ENCODE measurements at places on chromosomes 6 and 20. TPM values are rescaled to one million over a fixed set of nuclear protein-coding genes. Genes with fewer than 3 reads are reported as not detected.

CYP39A1 gene
- total RNA-seq, result not detected

SLC2A10 gene
- not detected for total RNA-seq

DNA sequence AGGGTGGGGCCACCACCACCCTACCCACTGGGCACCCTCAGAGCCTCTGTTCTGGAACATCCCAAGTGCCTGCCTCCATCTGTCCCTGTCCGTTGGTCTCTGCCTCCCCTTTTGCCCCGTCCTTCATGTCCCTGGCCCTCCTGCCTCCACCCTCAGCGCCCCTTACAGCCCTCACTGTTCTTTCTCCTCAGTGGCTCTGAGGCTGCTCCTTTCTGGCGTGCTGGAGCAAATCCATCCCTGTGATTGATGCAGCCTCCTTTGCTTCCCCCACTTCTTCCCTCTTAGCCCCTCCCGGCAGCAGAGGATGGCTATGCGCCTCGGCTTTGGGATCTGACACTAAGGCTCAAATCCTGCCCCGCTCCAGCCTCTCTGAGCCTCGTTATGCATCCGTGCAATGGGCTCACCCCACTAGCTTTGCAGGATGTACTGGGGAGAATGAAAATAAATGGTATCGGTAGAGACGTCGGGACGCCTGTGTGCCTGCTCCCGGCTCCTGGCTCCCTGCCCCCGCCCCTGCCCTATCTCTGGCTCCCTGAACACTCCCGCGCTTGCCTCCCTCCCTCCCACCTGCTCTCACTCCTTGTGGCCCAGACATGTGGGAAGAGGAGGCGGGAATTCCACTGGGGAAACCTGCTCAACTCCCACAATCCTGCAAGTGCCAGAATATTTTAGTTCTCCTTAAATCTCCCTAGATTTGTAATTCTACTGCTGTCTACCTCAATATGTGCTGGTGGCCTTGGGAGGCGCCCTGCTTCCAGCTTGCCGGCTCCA lies 13.1 kb downstream of the VSTM2L start:
- no peak for DNase-seq

GRCh38 chr6:1403851-1404712 lies 14.7 kb downstream of the FOXF2 start:
- no peak for DNase-seq

- DNase-seq, result no peak
Measured at GRCh38 chr6:70371454-70372105, 41.7 kb upstream of the FAM135A start.

- DNase-seq, result no peak
Measured at GRCh38 chr20:1637755-1638154, 17.9 kb upstream of the SIRPB1 start.

- DNase-seq, result no peak
Measured at GRCh38 chr6:52900536-52900935, 9.0 kb downstream of the GSTA3 start.

DNA sequence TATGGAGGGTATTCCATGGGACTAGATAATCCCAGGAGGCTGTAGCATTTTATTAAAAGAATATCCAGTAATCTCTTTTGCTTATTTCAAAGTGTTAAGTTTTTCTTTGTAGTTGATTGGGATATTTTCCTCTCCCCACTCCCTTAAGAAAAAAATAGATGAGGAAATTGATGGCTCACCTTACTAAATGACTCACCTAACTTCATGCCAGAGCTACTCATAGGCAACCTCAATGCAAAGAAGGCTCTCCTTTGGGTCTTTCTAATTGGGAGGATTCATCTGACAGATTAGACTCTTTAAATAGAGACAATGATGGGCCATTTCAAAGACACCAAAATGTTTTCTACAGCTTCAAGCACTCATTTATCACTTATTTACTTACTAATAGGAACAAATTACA lies 528.5 kb upstream of the BTBD3 start:
- no peak for DNase-seq

DNA sequence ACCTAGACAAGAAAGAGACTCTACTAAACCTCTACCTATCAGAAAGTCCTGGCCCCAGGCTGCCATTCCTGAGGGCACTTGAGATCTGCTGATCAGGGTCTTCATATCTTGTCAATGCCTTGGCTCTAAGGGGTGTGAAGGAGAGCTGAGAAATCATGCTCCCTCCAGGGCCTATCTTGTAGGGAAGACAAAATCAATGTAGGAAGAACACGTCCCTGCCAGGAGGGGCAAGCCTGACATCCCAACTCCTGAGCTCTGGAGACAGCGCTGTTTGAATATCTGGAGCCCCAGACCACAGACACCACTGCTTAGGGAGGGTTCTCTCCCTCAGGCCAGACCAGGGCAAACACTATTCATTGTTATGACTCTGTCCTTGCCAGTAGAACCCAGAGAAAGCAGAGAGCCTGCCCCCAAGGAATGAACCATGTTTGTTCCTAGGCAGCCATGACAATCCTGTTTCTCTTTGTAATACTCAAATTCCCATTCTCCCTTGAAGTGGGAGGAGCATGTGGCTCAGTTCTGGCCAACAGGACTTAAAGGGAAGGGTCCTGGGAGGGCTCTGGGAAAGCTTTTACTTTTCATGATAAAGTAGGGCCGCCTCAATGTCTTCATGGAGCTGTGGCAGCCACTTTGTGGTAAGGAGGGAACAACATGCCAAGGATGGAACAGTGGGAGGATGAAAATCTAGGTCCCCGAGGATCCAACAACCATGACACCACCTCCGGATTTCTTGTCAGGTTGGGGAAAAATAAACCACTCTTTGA lies 1.8 kb upstream of the FASTKD5 start:
- DNase-seq, result no peak

All from activated T-cell treated with anti-CD3 and anti-CD28 coated beads, Interleukin-2, amount 50 U/mL, for 4 hours (primary cell).